PC-3 (cell line): ENCODE measurements at places on chromosomes 7 and 10. TPM values are rescaled to one million over a fixed set of nuclear protein-coding genes. Genes with fewer than 3 reads are reported as not detected.

Gene TRPV6
- total RNA-seq, result 0.63 and 1.4 TPM in 2 replicates

Gene ITPRID1
- not detected in 2 replicates for total RNA-seq

- no peak overlapping the region for H3K27ac ChIP-seq
- no peaks in the 10 kb centered on the region for H3K27me3 ChIP-seq
- peaks cover 25% of the 10 kb centered on the region for H3K4me1 ChIP-seq
- peak; percentile 78 for DNase-seq
- no peak overlapping the region for H3K4me3 ChIP-seq
- no peaks in the 10 kb centered on the region for H3K36me3 ChIP-seq
Observed at GRCh38 chr10:58952747-58953466, 223.5 kb upstream of the PHYHIPL start.

- H3K4me1 ChIP-seq, result no peaks in the 10 kb centered on the region
- no peaks in the 10 kb centered on the region for H3K36me3 ChIP-seq
- no peak for DNase-seq
- no peaks in the 10 kb centered on the region for H3K27me3 ChIP-seq
- no peak overlapping the region for H3K27ac ChIP-seq
Observed at GRCh38 chr10:48476279-48476982, 128.4 kb downstream of the ARHGAP22 start.

Gene ZNF107
- total RNA-seq, result 4.3 and 4.8 TPM in 2 replicates

GRCh38 chr7:979886-980571, 3.0 kb upstream of the CYP2W1 start:
- no peak overlapping the region for H3K4me3 ChIP-seq
- 0 out of 2 replicates have a peak, but pooled peaks cover 4% of the 10 kb centered on the region for H3K4me1 ChIP-seq
- no peak overlapping the region for H3K27ac ChIP-seq

GRCh38 chr10:122343936-122344335, 30.6 kb upstream of the PLEKHA1 start:
- H3K36me3 ChIP-seq, result no peaks in the 10 kb centered on the region
- no peak overlapping the region for H3K27ac ChIP-seq
- no peaks in the 10 kb centered on the region for H3K27me3 ChIP-seq

GRCh38 chr10:24201503-24202180, 7.3 kb upstream of the KIAA1217 start:
- no peak for DNase-seq
- H3K36me3 ChIP-seq, result no peaks in the 10 kb centered on the region
- no peak overlapping the region for H3K4me3 ChIP-seq

GRCh38 chr10:83515001-83515400, 624.3 kb upstream of the GHITM start:
- H3K4me3 ChIP-seq, result no peak overlapping the region
- no peaks in the 10 kb centered on the region for H3K36me3 ChIP-seq
- H3K27ac ChIP-seq, result no peak overlapping the region
- no peak for DNase-seq

Gene BICC1
- 11.9 and 13.9 TPM in 2 replicates for total RNA-seq

GRCh38 chr10:26311383-26311940, 94.9 kb downstream of the GAD2 start:
- no peaks in the 10 kb centered on the region for H3K4me1 ChIP-seq
- no peaks in the 10 kb centered on the region for H3K36me3 ChIP-seq
- no peak for DNase-seq
- no peak overlapping the region for H3K27ac ChIP-seq
- H3K27me3 ChIP-seq, result peaks cover 48% of the 10 kb centered on the region
- no peak overlapping the region for H3K4me3 ChIP-seq

- no peak overlapping the region for H3K4me3 ChIP-seq
- H3K27ac ChIP-seq, result no peak overlapping the region
- no peaks in the 10 kb centered on the region for H3K27me3 ChIP-seq
Observed at GRCh38 chr10:118698421-118698820, 56.3 kb downstream of the CACUL1 start.
